CD4-positive, alpha-beta T cell treated with Interleukin-21 for 1 hour (primary cell): ENCODE measurements at places on chromosomes 12 and 14.

DNA sequence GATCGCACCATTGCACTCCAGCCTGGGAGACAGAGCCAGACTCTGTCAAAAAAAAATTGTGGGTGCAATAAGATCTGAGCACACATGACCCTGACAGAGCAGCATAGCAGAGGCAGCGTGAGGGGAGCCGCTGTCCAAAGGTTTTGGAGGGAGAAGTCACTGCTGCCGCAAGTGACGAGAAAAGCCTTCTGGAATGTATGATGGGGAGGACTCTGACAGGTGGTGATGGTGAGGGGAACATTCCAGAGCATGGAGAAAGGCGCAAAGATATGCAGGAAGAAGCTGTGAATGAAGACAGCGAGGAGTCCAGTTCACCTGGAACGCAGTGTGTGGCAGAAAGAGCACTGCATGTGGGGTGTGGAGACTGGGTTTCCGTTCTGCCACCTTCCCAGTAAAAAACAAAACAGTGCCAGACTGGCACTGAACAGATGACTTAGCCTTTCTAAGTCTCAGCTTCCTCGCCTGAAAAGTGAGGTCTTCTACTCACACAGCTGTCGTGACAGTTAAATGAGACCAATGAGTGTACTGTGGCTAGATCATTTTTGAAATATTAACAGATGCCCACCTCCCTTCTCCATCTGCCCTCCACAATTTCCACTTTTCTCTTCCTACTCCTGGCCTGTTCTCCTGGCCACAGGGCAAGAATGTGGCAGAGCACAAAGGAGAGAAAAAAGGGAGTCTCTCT is 53.4 kb upstream of the PTHLH start:
- DNase-seq = no peak

- DNase-seq = no peak
Observed at GRCh38 chr14:58815794-58816193, 178.0 kb downstream of the DACT1 start.

GRCh38 chr12:102201436-102202061 is 3.9 kb upstream of the PMCH start:
- no peak for DNase-seq

DNA sequence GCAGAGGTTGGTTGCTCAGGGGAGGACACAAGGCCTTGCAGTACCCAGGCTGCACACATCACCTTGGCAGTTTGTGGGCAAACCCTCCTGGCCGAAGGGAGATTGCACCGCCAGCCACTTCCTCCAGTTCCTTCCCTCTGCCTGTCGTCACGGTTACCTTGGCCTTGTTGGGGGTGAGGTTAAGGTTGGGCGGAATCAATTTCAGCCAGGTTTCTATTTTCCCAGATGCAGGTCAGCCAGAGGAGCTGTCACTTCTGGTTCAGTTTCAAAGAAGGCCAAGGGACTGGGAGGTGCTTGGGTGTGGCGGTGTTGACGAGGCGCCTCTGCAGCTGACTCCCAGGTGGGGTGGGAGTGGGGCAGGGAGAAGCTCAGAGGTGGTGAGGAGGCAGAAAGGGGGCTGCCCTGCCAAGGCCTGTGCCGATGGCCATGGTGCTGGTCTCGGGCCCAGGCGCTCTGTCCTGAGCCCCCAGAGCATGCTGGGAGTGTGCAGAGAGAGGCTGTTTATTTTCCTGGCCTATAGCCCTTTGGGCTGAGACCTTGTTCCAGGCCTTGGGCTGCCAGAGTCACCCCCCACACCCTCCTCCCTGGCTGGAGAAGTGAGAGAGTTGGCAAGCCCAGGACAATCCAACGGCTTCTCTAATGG is 31.4 kb downstream of the JDP2 start:
- DNase-seq = peak; percentile 5

DNA sequence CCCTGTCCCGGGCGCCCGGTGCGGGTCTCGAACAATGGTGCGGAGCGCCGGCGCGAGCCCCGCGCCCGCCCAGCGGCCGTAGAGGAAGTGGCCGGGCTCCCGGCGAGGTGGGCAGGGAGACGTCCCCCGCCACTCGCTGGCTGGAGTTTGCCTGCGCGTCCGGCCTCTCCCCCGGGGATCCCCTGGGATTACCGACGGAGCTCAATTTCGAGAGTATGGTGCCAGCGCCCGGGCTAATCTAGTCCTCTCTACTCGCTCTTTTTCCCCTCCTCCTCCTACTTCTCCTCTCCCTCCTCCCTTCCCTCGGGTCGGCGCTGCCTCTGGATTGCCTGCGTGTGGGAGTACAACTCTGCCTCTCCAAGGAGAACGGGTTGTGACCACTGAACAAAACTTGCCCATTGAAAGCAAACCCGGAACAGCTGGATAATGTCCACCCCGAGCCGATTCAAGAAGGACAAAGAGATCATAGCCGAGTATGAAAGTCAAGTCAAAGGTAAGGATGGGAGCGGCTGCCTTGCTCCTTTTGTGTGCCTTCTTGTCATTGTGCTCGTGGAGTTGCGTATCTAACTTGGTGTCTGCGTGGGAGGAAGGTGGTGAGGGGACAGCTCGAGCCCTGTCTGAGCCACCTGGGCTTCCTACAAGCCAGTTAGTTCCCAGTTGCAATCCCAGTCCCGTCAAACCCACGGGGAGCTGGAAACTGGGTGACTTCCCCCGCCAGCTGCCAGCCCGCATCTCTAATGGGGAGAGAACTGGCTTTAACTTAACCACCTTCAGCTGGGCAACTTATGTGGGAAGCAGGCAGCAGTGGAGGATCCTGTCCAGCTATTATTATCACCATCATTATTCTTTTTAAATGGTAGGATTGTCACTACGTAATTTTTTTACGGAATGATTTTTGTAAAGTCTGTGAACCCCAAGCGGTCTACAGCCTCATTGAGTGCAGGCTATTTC is at the start of gene SRGAP1:
Gene SRGAP1, plus strand, starts transcription at position 310 of the 951 bp plus-strand sequence. Its CDS starts 117 bp downstream, at position 427.
- peak; percentile 6 for DNase-seq

DNA sequence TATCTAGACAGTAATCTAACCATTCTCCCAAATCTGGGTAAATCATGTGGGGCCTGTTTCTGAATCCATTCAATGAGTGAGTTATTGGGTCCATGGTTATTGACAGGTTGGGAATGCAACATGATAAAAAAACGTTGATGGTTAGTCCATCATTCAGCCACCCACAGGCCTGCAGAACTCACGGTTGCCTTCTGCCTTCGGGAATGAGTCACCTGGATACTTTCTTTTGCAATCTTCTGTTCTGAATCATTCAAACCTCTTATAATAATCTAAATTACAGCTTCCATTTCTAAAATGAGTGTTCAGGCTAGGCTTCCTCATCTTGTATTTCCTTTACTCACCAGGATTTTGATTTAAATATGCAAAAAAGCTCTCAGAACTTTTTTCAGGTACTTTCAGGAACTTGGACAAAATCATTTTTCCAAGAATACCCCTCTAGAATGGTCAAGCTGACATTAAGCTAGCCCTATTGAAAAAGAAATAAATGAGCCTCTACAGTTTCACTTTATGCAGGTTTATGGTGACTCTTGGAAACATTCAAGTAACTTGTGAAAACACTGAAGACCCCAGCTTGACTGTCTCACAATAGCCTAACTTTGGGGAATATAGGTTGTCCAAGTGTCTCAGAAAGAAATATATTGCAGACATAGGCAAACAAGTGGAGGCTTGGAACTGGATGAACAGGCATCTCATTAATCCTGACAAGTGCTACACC is 94.4 kb downstream of the KCNK10 start:
- DNase-seq = no peak

GRCh38 chr14:70422538-70422937 is 5.6 kb upstream of the SYNJ2BP start:
- no peak for DNase-seq

DNA sequence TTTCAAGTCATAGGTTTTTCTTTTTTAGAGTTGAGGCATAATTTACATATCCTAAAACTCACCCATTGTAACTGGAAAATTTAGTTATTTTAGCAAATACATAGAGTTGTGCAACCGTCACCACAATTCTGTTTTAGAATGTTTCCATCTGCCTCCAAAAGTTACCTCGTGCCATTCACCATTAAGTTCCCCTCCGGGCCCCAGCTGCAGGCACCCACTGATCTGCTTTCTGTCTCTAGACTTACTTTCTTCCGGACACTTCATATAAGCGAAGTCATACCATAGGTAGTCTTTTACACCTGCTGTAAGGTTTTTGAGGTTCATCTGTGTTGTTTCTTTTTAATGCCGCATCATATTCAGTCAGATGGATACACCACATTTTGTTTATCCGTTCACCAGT is 28.7 kb downstream of the PPP2R5C start:
- no peak for DNase-seq

DNA sequence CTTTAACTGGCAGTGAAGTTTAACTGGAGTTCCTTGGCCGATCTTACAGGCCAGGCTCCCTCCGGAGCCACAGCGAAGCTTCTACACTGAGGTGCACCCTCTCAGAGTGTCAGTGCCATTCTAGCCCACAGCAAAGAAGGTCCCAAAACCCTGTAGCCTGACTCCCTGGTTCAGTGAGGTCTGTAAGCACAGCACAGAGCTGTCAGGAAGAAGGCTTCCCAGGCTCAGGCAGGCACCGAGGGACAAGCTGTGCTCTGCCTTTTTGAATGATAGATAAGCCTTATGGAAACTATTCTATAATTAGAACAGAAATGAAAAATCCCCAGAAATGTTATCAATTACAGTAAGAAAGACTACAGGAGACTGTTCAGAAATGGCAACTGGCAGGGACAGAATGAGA is 40.2 kb downstream of the MOK start:
- DNase-seq = no peak

GRCh38 chr14:41986700-41987099 is 380.0 kb downstream of the LRFN5 start:
- DNase-seq = no peak

GRCh38 chr14:68558096-68558495 is 234.8 kb downstream of the ZFP36L1 start:
- no peak for DNase-seq

DNA sequence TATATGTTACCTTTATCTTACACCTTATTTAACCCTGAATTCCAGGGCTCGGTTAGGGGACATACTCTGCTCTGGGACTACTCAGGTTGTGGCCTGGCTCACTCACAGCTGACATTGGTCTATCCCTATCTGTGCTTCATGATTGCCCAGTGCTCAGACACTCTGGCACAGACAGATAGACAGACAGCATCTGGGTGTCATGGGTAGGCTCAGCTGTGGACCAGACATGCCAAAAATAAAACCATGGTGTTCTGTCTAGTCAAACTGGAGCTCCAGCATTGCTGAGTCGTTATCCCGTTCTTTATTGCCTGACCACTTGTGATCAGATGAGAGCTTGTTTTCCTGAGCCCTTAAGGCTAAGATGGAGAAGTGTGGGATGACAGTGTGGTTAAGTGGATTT is 29.0 kb downstream of the FBXW8 start:
- no peak for DNase-seq

- DNase-seq = no peak
Observed at GRCh38 chr14:68501614-68502052, 291.2 kb downstream of the ZFP36L1 start.

GRCh38 chr12:46401662-46402061 is 29.1 kb upstream of the SLC38A2 start:
- DNase-seq = no peak

GRCh38 chr12:109944561-109945359 is 44.7 kb downstream of the TCHP start:
- DNase-seq = no peak

DNA sequence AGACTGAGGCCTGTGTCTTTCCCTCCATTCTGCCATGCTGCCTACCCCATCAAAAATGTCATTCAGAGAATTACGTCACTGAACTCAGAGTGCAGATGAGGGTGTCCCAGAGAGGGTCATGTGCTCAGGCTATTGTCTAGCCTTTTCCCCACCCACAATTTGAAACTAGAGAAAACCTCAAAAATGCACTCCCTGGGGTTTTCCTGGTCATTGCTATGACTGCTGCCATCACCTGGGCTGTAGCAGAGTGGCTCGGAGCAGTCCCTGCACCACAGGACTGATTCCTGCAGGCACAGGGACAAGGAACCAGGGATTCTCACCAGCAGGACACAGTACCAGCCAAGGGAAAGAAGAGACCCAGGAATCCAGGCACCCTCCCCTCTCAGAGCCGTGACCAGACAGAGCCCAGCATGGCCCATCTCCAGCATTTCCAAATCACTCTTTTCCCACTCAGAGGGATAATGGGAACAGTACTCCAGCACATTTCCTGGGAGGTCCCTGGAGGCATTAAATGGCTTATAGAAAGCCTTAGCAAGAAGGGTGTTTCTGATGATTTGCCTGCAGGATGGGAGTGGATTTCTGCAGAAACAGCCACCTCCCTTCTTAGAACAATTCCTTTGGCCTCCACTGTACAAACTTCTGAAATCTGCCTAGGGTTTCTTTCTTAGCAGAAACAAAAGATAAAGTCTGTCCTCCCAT is 45.9 kb downstream of the VWF start:
- no peak for DNase-seq

DNA sequence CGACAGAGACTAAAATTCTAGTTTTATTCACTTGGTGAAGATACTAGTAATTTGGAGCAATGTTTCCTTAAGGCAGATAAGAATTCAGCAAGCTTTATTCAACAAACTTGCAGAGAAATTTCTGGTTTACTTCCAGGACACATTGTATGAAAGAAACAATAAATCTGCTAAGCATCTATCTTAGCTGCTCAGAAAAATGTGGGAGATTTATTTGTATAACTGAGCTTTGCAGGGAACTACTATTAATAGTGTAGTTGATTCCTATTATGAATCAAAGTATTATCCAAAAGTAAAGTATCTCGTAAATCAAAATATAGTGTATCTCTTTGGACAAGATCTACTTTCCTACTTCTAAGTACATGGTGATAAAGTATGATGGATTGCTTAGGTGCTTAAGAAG is 239.4 kb upstream of the TMTC1 start:
- DNase-seq = no peak

- no peak for DNase-seq
Observed at GRCh38 chr12:121678305-121678704, 8.9 kb upstream of the MORN3 start.

DNA sequence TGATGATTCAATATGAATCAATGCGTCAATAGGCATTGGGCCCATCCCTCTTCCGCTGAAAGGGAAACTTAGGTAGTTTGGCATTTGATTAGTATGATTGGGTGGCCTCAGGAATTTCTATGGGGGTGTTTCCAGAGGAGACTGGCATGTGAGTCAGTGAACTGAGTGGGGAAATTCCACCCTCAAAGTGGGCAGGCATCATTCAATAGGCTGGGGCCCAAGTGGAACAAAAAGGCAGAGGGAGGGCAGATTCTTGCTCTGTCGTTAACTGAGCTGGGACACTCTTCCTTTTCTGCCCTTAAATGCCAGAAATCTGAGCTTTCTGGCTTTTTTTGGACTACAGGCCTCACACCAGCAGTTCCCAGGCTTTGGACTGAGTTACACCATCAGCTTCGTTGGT is 373.5 kb downstream of the RPS29 start:
- no peak for DNase-seq
